HuH-7.5 (cell line): ENCODE measurements at places on chromosomes 16 and 17.

DNA sequence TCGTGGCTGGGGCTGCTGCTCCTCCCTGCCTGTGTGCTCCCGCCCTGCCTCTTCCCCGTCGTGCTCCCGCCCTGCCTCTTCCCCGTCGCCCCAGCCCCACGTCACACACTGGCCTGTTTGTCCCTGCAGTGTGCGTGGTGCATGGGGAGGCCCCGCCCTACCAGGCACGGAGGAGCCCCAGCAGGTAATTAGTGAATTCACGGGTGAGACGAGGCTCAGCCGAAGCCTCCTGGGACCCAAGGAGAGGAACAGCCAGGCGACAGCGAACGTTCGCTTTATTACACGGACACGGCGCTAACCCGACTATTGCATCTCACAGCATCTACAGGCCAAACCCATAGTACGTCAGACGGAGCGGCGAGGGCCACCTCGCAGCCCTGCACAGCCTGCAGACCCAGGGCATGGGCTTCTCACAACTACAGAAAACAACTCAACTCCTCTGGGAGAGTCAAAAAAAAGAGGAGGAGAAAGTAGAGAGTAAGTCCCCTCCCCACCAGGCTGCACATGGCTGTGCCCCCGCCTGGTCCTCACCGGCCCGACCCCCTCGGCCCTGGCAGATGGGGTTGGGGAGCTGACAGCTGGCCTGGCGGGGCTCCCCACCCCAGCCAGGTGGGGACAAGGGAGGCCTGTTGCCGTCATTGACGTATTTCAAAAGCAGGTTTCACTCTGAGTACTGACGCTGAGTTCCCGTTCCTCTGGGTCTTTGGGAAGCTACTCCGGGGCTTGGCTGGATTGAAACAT, 4.3 kb upstream of the PABPN1L start:
- DNase-seq: no peak

DNA sequence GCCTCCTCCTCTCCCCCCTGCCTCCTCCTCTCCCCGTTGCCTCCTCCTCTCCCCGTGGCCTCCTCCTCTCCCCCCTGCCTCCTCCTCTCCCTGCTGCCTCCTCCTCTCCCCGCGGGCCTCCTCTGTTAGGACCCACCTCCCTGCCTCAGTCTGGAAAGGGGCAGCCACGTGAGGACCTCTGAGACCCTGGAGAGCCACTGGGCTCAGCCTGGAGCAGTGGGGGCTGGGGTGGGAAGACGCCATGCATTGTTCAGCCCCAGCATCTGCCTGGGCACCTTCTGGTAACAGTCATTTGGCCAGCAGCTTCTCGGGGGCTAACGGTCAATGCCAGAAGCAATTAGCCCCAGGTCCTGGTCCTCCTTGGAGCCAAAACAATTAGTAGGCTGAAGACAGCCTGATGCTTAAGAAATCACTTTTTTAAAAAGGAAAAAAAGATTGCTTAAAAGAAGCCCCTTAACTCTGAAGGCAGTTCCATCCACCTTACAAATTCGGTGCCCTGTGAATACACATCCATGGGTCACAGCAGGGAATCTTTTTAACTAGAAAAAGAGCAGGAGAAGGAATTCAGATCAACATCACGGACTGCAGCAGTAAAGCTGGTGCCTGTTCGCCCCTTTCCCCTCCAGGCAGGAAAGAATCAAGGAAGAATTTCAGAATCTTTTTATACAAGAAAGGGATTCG, 29.8 kb downstream of the NXN start:
- DNase-seq: no peak

DNA sequence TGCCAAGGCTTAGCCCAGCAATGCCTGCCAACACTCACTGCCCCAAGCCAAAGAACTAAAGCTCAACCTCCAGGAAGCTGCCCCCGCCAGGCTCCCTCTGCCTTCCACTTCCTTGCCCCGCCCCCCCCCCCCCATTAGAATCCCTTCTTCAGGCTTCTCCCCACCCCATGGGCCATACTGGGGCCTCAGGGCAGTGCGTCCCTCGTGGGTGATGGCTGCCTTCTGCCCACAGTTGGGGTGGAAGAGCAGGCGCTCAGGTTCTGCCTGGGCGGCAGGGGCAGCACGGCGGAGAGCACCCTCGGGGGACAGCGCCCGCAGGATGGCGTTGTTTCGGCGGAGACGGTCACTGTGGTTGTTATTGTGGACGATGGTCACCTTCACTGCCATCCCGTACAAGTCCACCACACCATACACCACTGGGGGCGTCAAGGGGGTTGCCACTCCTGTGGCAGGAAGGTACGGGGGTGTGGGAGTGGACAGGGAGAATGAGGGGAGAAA, 4.1 kb downstream of the NEURL4 start:
- no peak for DNase-seq

GRCh38 chr16:29673501-29673900, 5.5 kb upstream of the QPRT start:
- no peak for DNase-seq

- DNase-seq: no peak
Measured at GRCh38 chr17:45029758-45030423, 21.5 kb downstream of the DCAKD start.

DNA sequence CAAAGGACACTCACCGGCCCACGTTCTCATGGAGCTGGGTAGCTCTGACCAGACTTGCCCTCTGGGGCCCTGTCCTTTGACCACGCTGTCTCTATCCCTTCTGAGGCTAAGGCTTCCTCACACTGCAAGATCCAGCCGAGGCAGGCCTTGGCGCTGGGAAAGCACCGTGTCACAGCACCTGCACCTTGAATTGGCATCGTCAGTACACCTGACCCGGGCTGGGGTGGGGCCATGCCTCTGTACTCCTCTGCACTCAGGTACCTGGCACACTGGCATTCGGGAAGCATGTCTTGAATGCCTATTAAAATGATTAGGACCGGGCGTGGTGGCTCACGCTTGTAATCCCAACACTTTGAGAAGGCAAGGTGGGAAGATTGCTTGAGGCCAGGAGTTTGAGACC, 6.0 kb downstream of the TBC1D24 start:
- no peak for DNase-seq

DNA sequence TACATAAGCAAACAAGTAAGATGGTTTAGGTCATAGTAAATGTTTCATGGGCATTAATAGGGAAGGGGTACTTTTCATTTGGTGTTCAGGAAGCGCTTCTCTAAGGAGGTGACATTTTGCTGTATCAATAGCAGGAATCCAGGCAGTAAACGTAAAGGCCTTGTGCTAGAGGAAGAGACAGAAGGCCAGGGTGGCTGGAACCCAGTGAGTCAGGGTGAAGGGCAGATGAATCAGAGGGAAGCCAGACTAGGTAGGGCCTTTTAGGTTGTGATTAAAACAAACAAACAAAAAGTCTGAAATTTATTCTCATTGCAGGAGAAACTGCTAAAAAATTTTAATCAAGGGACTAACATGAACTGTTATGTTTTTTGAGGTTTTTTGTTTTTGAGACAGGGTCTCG, 6.5 kb downstream of the BMERB1 start:
- DNase-seq: no peak

GRCh38 chr17:67974185-67974584, 22.1 kb downstream of the C17orf58 start:
- no peak for DNase-seq

GRCh38 chr17:74937064-74938051, 1.7 kb downstream of the OTOP3 start:
- no peak for DNase-seq

DNA sequence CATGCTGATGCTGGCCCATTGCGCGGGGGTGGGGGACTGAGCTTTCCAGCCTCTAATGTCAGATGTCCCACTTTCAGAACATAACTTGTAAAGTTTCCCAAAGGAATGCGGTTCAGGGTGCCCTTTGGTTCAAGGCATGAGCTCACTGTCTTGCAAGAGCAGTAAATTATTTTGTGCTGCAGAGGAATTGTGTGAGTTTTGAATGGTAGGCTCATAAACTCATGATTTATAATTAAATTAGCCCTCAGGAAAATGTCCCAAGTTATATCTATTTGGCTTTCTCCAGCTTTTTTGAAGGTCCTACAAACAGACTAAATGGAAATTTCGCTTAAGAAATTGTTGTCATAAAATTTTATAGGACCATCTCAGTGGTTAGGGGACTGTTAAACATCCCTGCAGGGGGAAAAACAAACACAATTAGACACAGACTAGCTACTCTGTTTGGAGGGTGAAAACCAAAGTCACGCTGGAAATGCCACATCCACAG, 321.8 kb downstream of the HS3ST3B1 start:
- DNase-seq: no peak

GRCh38 chr17:8221663-8222379, 11.4 kb upstream of the AURKB start:
- DNase-seq: no peak

DNA sequence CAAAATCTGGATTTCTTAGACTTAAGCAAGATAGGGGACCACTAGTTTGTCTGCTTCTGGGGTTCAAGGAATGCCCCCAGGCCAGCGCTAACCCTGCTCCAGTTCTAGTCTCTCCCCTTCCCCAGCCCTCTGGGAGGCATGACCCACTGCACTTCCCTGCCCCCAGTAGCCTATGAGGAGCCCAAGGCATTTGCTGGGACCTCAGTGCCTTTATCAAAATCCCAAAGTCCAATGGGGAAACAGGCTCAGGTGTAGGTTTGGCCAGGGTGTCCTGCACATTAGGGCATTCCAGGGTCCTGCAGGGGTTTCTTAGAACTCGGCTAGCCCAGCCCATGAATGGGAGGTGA, 1.2 kb downstream of the IL4R start:
- DNase-seq: no peak

- DNase-seq: no peak
Measured at GRCh38 chr17:836151-836550, 54.0 kb downstream of the MRM3 start.

DNA sequence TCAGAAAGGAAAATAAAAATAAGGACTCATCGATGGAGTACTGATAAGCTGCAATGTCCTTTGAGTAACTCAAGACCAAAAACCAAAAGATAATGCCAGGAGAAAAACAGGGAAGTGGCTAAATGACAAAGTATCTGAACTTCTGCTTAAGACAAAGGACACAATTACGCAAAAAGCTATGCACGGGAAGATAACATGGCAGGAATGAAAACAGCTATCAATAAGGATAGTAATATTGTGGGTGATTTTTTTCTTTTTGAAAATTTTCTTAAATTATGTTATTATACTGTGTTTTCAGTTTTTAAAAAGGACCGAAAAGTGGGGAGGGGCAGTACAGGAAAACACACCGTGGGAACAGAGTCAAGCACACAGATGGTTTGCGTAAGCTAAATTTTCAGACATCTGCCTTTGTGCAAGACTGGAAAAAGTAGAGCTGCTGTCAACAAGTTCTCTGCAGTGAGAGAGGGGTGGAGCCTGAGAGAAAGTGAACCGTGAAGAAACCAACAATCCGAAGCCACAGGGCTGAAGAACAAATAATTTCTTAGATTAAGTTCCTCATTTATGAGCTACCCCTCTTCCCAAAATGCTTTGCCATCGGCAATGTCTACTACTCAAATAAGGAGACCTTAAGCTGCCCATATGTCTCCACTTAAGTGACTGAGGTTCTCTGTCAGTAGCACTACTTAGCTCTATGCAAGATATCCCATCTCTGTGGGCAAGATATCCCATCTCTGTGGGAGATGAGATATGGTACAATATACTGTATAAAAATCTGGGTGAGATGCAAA, 99.9 kb upstream of the CORO6 start:
- DNase-seq: no peak

GRCh38 chr17:14331982-14332298, 31.1 kb downstream of the HS3ST3B1 start:
- DNase-seq: no peak

DNA sequence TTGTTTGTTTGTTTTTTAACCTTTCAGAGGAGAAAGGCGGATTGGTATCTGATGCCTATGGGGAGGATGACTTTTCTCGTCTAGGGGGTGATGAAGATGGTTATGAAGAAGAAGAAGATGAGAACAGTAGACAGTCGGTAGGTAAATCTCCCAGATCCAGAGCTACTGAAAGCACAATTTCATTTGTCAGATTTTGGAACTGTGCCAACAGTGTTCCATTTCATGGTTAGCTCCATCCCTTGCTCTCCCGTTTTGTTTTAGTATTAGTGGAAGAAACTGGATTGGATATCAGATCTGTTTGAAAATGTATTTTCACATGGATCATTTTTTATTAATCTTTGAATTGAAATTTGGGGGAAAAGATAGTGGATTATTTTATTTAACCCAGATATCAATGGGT, 1.4 kb downstream of the SAP30BP start:
- DNase-seq: no peak

GRCh38 chr17:75889454-75889853, 7.3 kb downstream of the TRIM65 start:
- DNase-seq: no peak
